ENCODE measurements at places on chromosomes 3 and 15. TPM values are rescaled to one million over a fixed set of nuclear protein-coding genes. Genes with fewer than 3 reads are reported as not detected.
A peak's percentile ranks its signal among the peaks of the same experiment; 100 is the strongest.

DNA sequence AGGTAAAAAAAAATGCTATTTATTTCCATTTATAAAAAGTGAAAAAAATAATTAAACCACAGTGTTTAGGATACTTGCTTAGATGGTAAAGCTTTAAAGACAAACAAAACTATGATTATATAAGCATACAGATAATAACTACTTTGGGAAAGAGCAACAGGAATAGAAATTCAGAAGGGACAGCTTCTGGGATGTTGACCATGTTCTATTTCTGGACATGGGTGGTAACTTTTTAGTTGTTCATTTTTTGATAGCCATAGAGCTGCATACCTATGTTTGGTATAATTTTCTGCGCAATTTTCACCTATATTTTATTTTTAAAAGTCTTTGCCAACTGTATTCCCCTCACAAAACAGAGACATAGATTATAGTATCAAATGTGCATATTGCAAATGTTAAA is 572.0 kb upstream of the NR2F2 start:
- no peaks in the 10 kb centered on the region for H3K36me3 ChIP-seq
- DNase-seq = peak; percentile 61
- no peaks in the 10 kb centered on the region for H3K27me3 ChIP-seq

Gene NDN
- 200 TPM for total RNA-seq

Gene HYKK
- total RNA-seq = 4.0 TPM

DNA sequence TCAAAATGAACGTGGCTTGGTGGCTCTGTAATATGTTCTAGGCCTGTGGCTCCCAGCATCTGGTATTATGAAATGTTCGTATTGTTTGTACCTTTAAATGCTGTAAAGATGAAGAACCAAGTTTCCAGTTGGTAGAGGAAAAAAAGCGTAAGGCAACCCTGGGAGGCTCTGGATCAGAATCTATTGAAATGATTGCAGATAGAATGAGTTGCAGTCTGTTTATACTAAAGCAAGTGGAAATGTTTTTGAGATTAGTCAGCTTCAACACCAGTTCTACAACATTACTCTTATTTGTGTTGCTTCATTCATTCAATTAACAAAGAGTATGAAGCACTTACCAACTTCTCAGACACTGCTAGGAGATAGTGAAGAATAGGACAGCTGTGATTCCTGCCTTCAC is 5.3 kb downstream of the ARL6IP5 start:
- H3K4me3 ChIP-seq = no peak overlapping the region
- H3K4me1 ChIP-seq = peaks cover 24% of the 10 kb centered on the region
- H3K27ac ChIP-seq = no peak overlapping the region
- DNase-seq = no peak
- H3K36me3 ChIP-seq = peaks cover 18% of the 10 kb centered on the region

Gene SKOR1
- total RNA-seq = 0.31 TPM

Gene PARP15
- 3.2 TPM for total RNA-seq

GRCh38 chr3:13161021-13161759 is 88.0 kb upstream of the IQSEC1 start:
- H3K27me3 ChIP-seq = peaks cover 3% of the 10 kb centered on the region
- DNase-seq = no peak
- no peak overlapping the region for H3K27ac ChIP-seq
- H3K4me3 ChIP-seq = no peak overlapping the region
- no peaks in the 10 kb centered on the region for H3K4me1 ChIP-seq

Gene STAB1
- total RNA-seq = 58.4 TPM

DNA sequence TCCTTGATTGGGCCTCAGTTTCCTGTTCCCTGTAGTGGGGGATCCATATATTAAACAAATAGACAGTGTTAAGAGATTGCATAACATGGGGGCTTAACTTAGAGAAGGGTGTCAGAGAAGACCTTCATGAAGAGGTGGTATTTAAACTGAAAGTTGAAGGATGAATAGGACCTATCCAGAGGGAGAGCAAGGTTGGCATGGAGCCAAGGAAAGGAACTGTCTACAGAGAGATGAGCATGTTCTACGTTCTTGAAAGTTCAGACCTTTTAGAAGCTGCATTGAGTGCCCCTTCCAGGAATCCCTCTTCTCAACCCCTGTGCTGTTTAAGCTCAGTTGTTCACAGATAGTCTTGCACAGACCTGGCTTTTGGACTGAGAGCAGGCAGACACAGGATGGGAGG is 2.4 kb downstream of the HTD2 start:
- peaks cover 48% of the 10 kb centered on the region for H3K36me3 ChIP-seq
- no peak overlapping the region for H3K27ac ChIP-seq
- no peak overlapping the region for H3K4me3 ChIP-seq
- peaks cover 18% of the 10 kb centered on the region for H3K4me1 ChIP-seq

Gene CCR8
- total RNA-seq = not detected

DNA sequence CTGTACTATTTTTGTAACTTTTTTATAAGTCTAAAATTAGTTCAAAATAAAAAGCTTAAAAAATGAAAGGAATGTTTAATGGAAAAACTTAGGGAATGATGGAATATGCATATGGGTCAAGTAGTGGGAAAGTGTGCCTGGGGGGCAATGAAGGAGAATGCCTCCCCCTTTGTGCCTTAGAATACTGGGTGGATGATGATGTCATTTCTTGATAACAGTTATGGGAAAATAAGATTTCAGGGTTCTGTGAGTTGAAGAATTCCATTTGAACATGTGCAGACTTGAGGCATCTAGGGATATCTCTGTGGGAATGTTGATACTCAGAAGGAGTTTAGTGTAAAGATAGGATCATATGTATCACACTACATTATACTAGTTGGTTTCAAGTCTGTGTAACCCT is 13.8 kb downstream of the WDR93 start:
- no peaks in the 10 kb centered on the region for H3K4me1 ChIP-seq
- no peak overlapping the region for H3K4me3 ChIP-seq
- no peak for DNase-seq
- H3K27me3 ChIP-seq = no peaks in the 10 kb centered on the region
